ENCODE measurements at places on chromosomes 3 and 15.
A peak's percentile ranks its signal among the peaks of the same experiment; 100 is the strongest.

DNA sequence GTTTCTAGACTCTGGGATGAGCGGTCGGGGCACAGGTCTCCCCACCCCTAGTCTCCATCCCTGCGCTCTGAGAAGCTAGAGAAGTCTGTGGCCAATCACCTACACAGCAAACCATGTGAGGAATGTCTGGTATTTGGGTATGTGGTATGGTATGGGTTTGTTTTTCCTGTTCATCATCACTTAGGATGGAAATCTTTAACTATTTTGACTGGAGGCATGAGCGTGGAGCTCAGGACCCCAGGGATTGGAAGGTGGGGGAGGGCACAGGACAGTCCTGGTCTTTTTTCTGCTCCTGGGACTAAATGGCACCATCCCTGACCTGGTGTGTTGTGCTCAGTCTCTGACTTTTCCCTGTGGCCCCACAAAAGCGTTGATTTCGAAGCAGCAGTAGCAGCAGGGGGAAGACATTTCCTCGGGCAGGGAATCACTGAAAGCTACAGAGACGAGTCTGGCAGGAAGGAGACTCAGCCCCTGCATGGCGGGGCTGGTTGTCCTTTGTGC, 191.7 kb upstream of the TPM1 start:
- DNase-seq: no peak

- no peak for DNase-seq
Observed at GRCh38 chr15:68295014-68295805, 17.7 kb downstream of the FEM1B start.

DNA sequence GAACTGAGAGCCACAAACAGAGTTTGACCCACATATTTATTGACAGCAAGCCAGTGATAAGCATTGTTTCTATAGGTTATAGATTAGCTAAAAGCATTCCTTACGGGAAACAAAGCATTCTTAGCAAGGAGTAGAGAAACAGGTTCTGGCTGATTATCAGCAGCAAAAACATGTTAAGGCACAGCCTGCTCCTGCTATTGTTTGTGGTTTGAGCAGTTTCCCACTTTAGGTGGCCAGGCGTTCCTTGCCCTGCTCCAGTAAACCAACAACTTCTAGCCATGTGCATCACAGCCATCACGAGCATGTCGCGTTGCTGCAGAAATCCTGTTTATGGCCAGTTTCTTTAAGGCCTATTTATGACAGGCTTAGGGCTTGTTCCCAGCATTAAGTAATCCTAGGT, 44.7 kb upstream of the C2CD4B start:
- no peak for DNase-seq

DNA sequence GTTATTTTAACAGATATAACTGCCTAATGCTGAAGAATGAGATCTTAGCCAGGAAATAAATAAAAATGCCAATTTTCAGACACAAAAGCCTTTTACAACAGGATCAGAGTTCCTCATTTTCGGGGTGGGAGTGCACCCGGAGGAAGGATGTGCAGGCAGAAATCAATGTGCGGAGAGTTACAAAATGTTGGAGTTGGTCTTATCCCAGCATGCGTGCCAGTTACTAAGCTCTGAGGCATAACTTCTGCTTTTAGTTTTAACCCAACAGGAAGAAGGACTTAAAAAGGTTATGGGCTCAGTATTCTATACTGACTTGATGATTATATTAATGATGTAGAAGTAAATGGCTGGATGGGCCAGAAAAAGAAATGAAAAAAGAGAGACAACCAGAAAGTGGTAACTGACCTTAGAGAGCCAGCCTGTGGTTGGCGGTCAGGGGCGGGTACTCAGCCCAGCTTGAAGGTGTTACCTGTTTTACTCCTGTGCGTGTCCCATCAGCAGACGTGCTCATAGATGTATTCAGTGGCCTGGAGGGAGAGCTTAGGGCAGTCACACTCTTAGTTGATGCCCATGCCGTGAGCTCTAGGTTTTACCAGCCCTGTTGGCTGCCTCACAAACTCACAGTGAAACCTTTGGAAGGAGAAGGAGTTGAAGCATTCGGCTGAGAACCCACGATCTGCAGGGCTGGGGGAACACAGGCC, 164.7 kb downstream of the SV2B start:
- DNase-seq: no peak

DNA sequence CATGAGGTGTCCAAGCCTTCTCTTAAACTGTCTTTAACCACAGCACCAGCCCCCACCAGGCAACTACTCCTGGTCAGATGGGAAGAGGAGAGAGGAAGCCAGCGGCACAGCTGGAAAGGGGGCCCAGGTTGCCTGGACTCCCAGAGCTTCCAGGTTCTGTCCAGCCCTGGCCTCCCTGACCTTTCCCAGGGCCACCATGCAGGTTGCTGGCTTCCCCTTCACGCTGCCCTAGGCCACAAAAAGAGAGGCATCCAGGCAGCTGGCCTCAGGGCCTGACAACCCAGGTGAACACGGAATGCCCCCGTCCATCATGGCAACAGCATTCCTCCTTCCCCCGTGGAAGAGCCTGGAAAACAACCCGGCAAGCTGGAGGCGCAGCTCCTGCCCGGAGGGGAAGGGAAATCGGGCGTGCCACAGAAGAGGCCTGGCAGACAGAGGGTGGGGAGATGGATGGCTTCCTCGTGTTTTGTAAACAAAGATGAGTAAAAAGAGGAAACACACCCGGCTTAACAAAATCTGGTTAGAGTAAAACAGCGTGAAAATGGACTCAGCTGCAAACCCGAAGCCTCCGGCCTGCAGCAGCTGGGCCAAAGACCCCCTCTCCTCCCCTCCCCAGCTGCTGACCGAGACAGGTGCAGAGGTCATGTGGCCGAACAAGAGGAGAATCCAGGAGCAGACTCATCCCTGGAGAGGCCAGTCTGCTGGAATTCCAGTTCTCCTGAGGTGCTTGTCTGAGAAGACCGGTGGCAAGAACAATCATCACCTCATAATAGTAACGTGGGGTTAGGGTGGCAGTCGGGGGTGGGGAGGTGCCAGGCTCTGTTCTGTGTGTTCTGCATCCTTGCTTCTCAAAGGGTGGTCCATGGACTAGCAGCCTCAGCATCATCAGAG, 15.5 kb downstream of the BMF start:
- no peak for DNase-seq

DNA sequence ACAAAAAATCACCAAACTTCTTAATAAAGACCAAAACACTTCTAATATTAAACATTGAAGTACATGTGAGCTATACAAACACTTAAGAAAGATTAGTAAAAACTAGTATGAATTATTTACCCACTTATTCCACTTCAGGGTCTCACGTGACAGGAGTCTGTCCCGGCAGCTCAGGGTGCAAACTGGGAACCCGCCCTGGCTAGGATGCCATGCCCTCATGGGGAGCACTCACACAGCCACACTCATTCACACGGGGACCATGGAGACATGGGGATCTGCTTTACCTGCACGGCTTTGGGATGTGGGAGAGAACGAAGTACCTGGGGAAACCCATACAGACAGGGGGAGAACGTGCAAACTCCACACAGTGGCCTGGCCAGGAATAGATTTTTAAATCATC, 179.3 kb upstream of the UBE3A start:
- no peak for DNase-seq

GRCh38 chr15:57337868-57338411, 38.4 kb upstream of the CGNL1 start:
- DNase-seq: no peak

DNA sequence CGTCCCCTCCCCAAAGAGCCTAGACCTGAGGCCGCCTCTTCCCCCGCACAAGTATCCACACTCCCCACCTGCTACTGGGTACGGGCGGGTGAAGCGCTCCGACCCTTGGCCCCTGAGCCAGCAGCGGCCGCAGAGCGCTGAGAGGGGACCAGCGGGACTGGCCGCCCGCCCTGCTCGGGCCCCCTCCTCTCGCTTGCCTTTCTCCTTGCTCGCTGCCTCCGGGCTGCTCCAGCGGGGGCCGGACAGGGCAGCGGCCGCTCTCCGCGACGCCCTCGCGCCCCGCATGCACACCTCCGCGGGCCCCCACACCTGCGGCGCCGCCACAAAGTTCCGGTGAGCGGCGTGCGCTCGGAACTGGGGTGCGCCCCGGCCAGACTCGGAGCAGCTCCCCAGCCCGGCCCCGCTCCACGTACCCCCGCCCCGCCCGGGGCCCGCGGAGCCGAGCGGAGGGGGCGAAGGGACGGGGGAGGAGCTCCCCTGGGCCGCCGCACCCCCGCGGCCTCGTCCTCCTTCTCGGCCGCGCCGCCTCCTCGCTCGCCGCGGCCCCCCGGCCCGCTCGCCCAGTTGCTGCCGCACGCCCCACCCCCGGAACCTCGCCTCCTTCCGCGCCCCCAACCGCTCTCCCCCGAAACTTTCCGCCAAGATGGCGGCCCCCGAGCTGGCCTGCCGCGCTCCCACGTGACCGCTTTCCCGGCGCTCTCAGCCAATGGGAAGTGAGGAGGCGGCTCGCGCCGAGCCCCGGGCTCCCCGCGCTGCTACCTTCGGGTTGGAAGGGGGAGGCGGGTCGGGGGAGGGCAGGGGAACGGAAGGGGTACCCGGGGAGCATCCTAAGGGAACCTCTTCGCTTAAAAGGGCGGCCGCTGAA, 704 bp downstream of the DLG1 start:
- peak; percentile 81 for DNase-seq

GRCh38 chr15:83928392-83928734, 274.4 kb downstream of the ADAMTSL3 start:
- DNase-seq: no peak

GRCh38 chr15:47541562-47541961, 175.7 kb upstream of the SEMA6D start:
- no peak for DNase-seq

DNA sequence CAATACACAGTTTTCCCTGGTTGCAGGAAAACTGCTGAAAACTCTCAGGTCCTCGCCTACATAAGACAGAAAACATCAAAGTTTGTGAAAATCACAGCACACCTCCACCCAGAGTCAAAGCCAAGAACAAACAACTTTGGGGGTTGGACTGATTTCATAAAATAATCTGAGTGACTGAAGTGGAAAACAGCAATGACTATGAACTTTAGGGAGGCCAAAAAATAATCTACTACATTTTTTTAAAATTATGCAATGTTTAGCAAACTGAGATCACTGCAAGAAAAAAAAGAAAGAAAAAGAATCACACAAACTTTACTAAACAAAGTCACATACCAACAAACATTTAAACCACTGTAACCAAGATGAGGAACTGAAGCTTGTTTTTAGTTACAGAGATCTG, 15.9 kb upstream of the FOXP1 start:
- no peak for DNase-seq

DNA sequence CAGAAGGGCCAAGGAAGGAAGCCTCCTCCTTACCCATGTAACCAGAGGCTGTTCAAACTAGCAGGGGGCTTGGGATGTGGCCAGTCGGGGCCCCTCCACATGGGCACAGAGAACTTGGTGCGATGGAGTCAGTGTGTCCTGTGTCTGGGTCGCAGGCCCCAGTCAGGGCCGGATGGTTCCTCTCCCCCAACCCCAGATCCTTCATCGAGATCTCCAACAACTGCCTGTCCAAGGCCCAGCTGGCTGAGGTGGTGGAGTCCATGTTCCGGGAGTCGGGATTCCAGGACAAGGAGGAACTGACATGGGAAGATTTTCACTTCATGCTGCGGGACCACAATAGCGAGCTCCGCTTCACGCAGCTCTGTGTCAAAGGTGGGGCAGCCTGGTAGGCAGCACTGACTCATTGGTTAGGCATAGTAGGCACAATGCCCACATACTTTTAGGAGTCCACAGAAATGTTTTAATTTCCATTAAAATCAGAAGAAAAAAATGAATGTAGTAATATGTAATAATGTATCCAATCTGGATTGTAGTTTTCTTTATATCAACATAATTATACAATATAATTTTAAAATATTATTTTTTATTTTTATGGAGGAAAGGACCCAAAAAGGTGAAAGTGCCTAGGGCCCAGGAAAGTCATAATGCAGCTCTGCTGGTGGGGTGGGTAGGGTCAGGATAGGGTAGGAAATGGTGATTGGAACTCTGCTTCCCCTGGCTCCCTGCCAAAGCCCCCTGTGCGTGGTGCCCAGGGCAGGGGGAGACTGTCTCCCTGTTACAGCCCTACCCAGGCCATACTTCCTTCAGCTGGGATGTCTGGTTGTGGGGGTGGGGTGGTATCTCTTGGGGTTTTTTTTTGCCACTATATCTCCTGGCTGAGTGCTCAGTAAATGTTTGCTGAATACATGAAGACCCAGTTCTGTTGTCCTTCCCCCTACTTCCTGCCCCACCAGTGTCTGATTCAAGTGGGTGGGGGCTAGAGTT, 18.6 kb downstream of the DUOX1 start:
- no peak for DNase-seq

DNA sequence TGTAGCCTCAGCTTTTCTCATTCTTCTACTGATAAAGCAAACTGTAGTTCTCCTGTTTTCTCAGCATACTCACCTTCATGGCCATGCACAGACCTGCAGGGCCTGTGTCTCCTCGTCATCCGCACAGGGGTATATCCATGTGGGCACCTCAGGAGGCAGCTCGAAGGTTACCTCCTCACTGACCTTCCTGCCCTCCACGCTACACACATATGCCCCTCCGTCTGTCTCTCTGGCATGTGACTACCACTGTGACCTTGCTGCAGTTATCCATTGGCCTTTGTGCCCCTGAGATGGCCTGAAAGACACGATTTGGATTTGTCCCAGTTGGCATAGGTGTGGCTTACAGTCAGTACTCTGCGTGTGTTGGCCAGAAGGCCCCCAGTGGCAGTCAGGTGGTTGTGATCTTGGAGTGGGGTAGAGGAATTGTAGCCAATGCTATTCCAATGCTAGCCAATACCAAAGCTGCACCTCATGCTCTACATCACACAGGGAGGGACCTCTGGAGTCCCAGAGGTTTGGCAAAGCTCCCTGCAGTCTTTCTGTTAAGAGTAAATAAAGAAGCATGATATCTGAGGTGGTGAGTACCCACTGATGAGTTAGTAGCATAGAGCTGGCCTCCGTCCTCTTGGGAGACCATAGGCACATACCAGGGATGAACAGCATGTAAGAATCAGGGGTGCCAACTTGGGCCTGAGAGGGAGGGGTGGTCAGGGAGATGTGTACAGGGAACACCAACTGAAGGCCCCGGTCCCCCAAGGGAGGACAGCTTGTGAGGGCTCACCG, 143.4 kb downstream of the EEFSEC start:
- no peak for DNase-seq

- DNase-seq: no peak
Observed at GRCh38 chr15:90819390-90819789, 49.0 kb upstream of the FURIN start.

DNA sequence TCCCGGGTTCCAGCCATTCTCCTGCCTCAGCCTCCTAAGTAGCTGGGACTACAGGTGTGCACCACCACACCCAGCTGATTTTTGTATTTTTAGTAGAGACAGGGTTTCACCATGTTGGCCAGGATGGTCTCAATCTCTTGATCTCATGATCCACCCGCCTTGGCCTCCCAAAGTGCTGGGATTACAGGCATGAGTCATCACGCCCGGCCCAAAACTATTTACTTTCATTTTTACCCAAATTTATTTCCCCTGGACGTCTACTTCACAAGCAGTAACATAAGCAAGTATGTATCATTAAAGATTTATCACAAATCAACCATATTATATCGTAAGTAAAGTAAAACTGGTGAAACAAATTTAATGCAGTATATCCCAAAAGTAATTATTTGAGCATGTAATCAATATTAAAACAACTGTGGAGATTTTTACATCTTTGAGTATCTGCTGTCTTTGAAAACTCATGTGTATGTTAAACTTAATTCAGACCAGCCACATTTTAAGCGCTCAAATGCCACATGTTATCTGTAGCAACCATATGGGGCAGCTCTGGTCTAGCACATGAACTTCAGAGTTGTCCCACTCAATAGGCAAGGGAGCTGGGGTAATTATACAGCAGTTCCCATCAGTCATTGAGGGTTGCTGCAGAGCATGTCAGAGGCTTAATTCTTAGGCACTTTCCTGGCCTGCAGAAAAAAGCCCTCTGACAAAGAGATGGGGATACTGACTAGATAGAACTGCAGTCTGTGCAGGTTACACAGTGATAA, 185.7 kb upstream of the CTDSPL start:
- no peak for DNase-seq

- DNase-seq: no peak
Observed at GRCh38 chr15:65772930-65773329, 19.2 kb downstream of the DENND4A start.
